MCF 10A (cell line): ENCODE measurements at places on chromosomes 11 and 22. TPM values are rescaled to one million over a fixed set of nuclear protein-coding genes. Genes with fewer than 3 reads are reported as not detected.

DNA sequence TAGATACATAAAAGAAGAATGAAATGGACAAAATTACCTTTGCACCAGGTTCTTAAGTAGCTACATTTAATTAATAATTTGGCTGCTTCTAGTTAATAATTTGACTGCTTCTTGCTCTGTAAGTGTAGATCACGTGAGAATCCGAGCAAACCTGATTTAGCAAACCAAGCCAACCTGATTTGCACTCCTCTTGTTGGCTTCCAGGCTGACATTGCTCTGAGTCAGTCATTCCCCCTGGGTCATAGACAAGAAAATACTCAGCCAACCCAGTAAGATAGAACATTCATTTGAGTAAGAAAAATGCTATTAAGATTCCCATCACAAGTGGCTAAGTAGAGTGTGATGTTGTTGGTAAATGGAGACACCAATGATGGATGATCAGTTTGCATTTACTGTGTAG is 304.1 kb downstream of the C11orf87 start:
- DNase-seq = no peak

GRCh38 chr22:30561402-30562189 is 12.9 kb downstream of the GAL3ST1 start:
- DNase-seq = no peak

DNA sequence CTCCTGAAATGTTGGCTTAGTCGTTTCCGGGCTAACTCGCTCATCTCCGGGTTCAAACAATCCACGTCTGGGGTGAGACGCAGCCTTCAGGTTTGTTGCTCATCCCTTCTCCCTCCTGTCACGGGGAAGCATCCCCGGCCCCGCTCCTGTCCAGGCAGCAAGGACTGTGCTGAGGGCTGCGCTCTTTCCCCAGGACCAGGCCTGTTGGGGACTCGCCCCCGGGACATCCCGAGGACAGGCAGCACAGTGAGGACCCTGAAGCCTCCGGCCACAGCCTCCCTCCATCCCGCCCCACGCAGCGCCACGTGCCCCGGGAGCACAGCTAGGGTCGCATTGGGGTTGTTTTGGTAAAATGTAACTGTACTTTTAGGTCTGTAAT is 252.0 kb downstream of the BRD1 start:
- no peak for DNase-seq

Gene GLYATL1B
- total RNA-seq = not detected in 2 replicates

Gene KREMEN1
- 3.6 and 4.2 TPM in 2 replicates for total RNA-seq

Gene C22orf31
- total RNA-seq = not detected in 2 replicates

DNA sequence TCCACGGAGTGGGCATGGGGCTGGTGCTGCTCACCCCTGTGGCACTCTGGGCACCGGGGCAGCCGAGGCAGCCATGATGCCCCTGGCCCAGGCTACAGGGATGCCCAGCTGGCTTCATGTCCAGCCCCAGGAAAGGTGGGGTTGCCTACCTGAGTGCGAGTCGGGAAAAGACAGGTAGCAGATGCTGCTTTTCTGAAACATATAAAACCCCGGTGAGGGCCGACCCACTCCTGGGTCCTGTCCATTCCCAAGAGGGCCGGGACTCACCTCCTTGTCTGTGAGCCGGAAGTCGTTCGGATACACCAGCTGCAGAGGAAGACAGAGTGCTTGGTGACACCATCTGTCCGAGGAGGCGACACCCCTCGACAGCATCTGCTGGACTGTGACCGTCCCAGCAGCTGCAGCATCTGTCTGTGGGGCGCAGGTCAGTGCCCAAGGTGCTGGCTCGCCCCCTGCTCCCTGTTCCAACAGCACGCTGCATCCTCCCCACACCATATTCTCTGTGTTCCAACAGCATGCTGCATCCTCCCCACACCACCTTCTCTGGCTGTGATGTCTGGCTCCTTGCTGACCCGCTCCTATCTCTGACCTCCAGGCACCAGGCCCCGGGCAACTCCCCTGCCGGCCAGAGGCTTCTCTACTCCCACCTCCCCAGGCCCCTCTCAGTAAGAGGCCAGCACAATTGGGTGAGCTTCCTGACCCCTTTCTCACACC is 8.0 kb downstream of the DENND6B start:
- no peak for DNase-seq

DNA sequence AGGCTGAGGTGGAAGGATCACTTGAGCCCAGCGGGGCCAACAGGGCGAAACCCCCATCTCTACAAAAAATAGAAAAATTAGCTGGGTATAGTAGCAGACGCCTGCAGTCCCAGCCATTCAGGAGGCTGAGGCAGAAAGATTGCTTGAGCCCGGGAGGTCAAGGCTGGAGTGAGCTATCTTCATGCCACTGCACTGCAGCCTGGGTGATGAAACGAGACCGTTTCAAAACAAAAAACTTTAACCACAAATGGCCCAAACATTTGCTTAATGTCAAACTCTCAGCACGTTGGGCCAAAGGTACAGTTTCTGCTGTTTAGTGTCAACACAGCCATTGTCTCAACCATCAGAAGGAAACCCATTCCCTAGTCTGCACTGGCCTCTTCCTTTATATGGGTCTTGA is 69.2 kb upstream of the TTC12 start:
- no peak for DNase-seq

DNA sequence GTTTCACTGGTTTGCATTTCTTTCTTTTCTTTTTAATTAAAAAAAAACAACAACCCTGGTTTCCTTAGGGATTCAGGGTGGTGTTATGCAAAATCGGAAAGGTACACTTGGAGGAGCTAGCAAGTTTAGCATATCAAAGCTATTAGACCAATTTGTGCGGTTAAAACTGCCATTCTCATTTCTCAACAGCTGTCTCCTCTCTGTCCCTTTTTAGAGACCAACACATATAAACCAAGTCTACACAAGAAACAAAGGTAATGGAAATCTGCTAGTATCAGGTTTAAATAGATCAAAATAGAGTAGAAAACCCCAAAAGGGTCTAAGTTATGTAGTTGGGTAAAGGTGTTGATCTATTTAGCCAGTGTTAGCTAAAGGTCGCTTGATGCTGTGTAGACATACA is 1.7 kb upstream of the SESN3 start:
- DNase-seq = no peak

Gene C11orf98
- 81.2 and 91.6 TPM in 2 replicates for total RNA-seq

Gene CDC45
- total RNA-seq = 7.5 and 18.6 TPM in 2 replicates

DNA sequence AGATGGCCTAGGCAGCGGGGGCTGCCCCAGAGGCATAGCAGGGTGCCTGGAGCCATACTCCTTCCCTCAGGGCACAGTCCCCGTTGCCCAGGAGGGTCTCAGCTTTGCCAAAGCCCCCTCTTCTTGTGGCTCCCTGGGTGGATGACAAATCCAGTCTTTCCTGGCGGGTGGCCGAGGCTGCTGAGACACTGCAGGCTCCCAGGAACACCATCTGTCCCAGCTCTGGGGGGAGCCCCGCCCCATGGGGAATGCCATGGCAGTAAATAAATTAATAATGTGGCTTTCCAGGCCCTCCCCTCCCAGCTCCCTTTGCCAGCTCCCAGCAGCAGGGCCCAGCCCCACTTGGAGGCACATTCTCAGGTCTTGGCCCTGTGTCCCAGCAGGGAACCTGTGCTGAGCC is 45.0 kb downstream of the PDE2A start:
- DNase-seq = no peak

GRCh38 chr22:32585737-32586136 is 111.1 kb downstream of the FBXO7 start:
- DNase-seq = no peak

DNA sequence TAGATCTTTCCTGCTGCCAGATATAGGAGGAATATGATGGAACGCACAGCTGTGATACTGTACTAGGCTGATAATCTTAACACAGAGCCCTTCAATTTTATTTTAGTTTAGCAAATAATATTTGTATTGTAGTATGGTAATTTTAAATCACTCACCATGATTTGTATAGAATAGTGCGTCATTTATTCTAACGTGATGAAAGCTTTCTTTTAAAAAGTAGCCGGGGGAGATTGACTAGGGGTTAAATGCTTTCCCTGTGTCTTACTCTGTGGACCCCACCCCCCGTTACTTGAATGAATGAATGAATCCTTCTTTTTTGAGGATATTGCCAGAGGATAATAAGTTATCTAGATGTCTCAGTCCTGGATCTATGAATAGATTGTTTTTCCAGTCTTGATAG is 72.1 kb downstream of the CECR2 start:
- DNase-seq = no peak

- DNase-seq = no peak
Observed at GRCh38 chr22:49090853-49091135, 736.9 kb downstream of the BRD1 start.

DNA sequence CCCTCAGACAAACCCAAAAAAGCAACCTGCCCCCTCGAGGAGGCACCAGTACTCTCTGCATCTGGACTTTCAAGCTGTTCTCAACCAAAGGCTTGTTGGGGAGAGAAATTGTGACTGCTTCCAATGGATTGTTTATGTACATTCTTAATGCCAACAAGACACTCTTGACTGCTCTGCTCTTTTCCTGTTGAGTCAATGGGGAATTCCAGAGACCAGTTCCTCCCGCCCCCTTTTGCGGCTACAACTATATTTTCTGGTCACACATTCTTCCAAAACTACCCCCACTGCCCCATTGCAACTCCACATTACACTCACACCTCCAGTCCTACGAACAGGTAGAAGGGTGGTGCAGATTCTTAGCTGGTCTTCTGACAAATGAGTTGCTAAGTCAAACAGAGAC is 187.0 kb downstream of the DSCAML1 start:
- DNase-seq = peak; percentile 17

- no peak for DNase-seq
Observed at GRCh38 chr22:32329202-32329645, 28.4 kb upstream of the RFPL3 start.

DNA sequence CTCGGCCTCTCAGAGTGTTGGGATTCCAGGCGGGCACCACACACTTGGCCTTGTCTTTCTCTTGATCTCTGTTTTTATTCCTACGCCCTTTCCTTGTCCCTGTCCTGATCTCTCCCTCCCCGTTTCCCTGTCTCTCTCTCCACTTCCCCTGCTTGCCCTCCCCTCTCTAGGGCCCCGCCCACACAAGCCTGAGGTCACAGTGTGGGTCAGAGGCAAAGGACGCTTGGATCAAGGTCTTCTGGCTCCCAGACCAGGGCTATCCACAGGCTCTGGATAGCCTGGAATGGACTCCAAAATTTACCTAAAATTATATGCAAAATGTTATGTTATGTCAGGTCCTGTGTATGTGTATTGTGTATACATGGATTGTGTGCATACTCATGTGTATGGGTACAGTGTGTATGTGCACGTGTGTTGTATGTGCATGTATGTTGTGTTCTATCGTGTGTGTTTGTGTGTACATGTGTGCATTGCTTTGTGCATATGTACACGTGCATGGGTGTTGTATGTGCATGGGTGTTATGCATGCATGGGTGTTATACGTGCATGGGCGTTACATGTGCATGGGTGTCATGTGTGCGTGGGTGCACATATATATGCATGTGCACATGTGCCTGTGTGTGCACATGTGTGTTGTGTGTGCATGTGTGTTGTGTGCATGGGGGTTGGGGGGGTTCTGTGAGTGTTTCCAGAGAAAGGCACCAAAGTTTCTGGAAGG is 38.3 kb downstream of the TP53I11 start:
- DNase-seq = no peak

Gene HEPN1
- total RNA-seq = not detected in 2 replicates

- peak; percentile 11 for DNase-seq
Observed at GRCh38 chr11:92152245-92152644, 72.4 kb upstream of the FAT3 start.

DNA sequence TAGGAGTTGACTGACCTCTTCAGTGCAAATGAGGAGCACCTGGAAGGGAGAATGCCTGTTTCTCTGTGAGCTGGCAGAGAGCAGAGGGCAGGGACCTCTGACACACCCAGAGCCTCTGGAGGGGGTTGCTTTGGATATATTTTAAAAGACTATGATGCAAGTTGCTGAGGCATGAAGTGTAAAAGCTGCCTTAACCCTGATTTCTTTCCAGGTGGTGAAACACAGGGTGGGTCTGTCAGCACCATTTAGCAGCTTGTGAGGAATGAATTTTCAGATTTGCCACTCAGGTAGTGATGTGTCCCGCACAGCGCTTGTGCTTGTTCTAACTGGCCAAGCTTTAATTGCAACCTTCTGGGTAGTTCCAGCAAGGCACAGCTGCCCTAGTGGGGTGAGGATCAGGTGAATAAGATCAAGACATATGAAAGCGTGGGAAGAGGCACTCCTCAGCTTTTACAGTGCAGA is 90.2 kb downstream of the SWAP70 start:
- DNase-seq = peak; percentile 52

DNA sequence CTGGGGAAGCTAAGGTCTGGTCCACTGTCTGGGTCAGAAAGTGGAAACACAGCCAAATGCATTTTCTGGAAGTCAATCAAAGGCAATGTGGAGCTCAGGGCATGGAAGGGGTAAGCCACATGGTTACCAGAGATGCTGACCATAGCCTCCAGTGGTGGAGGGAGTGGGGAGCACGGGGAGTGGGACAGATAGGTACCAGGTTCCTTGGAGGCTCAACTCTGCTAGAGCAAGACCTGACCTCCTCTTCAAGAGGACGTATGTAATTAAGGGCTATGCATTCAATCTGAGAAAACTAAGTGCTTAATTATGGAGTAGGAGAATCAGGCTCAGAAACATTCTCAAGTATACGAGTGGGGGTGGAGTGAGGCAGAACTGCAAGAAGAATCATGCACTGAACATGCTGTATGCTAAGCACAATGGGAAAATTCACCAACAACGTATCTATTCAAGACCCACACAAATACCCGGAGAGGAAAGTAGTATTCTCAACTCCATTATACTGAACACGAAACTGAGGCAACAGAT is 65.2 kb upstream of the PHOX2A start:
- DNase-seq = no peak

GRCh38 chr11:103920449-103920848 is 116.0 kb upstream of the DDI1 start:
- DNase-seq = no peak

DNA sequence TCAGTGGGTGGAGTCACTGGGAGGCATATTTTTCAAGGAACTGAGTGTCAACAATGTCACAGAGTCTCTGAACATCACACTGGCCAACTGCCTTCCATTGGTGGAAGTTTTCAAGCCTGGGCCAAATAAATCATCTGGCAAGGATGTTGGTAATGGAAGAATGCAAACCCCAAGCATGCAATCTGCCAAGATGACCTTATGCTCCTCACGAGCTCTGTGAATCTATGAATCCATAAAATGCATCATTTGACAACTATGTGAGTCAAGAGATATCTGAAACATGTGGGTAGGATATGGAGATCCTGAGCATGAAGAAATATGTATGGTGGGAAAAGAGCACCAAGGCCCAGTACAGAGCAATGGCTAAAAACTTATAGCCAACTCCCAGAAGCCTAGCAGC is 122.2 kb downstream of the PLEKHA7 start:
- DNase-seq = no peak
